Activated T-helper 17 cell treated with anti-CD3 and anti-CD28 coated beads, Interleukin-2, amount 50 U/mL, for 72 hours (primary cell): ENCODE measurements at places on chromosomes 3 and 15.
A peak's percentile ranks its signal among the peaks of the same experiment; 100 is the strongest.

DNA sequence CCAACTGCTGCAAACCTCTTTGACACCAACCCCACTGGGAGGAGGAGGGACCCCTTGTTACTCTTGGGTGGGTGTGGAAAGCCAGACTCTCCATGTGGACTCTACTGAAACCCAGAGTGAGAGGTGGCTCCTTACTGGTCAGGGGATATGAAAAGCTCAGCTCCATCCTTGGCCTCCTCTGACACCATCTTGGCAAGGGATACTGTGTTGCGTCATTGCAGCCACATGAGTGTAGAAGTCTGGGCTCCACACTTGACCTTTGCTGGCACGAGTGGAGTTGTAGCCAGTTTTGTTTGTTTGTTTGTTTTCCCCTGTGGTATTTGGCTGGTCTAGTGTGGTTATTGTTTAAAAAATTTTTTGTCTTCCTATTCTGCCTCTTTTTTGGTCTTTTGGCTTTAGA, 289.1 kb downstream of the GAP43 start:
- ATAC-seq, result no peak

- ATAC-seq, result no peak
These were observed 14.0 kb downstream of the TMEM158 start for GRCh38 chr3:45212095-45212468.

GRCh38 chr15:75666823-75667501, 19.2 kb downstream of the SNX33 start:
- no peak for ATAC-seq

GRCh38 chr3:55622116-55622515, 135.0 kb upstream of the WNT5A start:
- no peak for ATAC-seq

GRCh38 chr15:43511012-43511885, 6.2 kb upstream of the MAP1A start:
- no peak for ATAC-seq

DNA sequence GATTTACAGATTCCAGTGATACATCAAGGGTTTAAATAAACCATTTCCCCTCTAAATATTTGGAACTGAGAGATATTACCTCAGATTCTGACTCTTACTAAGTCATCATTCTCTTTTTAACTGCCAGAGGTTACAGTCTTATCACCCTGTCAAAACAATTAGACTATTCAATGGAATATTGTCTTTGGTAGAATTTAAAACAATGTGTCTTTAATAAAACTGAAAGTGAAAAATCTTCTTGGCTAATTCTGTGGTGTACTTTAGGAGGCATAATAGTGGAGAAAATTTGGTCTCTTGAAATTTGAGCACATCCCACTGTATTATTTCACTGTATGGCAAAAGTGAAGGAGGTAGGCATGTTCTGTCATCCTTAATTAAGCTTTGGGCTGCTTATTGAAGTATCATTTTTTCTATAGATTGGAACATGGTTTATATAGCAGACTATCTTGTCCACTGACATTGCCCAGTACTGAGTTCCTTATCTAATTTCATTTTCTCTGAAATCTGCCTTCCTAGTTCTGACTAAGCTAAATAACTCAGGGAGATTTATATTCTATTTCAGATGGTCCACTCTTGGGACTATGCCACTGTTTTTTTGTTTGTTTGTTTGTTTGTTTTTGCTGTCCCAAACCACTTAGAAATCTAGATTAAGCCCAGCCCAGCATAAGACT, 48.0 kb upstream of the UTS2B start:
- ATAC-seq, result no peak

DNA sequence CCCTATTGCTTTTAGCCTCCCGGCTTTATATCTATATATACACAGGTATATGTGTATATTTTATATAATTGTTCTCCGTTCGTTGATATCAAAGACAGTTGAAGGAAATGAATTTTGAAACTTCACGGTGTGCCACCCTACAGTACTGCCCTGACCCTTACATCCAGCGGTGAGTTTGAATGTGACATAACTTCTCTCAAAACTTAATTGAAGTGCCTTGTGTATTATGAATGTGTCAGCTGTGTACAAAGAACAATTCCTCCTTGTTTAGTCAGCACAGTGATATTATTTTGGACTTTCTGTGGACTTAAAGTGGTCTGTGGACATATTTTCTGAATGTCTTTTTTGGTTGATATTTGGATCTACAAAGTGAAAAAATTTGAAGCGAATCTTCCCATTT, 220 bp downstream of the TP63 start:
- no peak for ATAC-seq

GRCh38 chr3:127959873-127960272, 44.8 kb downstream of the KBTBD12 start:
- ATAC-seq, result no peak

GRCh38 chr3:131174752-131175151, 148.1 kb downstream of the NEK11 start:
- peak; percentile 93 for ATAC-seq

DNA sequence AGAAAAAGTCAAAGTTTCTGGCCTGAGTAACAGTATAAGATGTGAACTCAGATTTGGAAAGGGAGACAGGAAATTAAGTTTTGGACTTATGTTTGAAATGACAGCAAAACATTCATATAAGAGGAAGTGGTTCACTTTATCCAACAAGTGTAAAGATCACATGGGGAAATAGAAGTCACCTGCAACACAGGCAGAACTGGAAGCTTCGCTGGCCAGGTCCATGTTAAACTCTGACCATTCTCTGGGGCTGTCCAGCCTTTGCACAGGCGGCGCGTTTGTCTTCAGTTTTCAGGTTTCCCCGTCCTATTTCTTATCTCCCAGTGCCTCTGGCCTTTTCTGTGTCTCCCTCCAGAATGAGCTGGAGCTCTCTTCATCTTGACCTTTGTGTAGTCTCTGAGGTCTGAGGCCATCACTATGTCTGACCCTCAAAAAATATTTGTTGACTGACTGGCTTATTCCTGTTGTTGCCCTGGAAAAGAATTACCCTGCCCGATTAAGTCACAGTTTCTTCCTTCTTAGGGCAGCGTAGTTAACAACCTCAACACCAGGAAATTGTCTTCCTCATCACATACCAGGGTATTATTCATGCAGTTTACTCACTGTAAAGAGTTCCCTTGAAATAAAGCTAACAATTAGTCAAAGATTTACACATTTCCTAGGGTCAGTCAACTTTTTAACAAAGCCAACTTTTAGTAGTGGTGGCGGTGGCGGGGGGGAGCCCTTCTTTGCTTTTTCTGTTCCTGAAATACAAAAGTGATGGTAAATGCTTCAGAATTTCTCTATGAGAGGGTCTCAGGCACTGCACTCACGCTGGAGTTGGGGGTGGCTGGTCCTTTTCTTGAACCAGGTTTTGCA, 959 bp upstream of the RASA2 start:
- peak; percentile 36 for ATAC-seq

GRCh38 chr3:57206423-57206822, 6.6 kb upstream of the HESX1 start:
- no peak for ATAC-seq

DNA sequence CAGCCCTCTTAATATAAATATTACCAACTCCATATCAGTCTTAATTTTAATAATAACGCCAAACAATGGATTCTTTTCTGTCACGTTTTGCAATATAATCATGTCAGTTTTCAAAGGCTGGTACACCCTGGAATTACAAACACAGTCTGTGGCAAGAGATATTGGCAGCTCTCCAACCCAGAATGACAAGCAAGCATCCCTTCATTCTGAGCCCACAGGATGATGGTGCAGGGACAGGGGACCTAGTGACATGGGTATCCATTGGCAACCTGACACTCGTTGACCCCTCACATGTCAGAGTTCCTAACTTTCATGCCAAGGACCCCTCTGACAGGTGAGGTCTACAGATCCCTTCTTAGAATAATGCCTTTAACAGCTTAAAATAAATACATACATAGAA, 154.5 kb upstream of the TSC22D2 start:
- no peak for ATAC-seq

GRCh38 chr3:12508291-12508700, 24.0 kb downstream of the TSEN2 start:
- ATAC-seq, result no peak

DNA sequence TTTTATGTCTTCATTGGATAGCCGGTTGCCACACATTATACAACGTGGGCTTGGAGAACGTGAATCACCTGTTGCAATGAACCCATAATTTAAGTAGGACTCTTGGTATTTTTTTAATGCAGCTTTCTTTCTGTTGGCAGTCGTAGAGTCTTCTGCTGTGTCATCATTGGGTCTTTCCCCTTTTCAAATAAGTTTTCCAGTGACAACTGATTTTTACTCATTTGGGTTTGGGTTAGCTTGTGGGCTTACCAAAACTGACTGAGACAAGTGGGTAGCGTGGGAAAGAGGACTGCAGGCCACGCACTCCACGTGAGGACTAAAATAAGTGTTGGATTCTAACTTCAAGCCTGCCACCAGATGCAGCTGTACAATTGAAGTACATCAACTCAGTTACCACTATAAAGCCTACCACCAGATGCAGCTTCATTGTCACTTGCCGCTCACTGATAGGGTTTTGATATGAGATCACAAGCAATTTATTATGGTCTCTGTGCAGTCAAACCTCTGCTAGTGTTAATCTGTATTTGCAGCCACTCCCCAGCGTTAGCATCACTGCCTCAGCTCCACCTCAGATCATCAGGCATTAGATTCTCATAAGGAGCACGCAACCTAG, 6.4 kb upstream of the CAPN7 start:
- ATAC-seq, result peak; percentile 37

DNA sequence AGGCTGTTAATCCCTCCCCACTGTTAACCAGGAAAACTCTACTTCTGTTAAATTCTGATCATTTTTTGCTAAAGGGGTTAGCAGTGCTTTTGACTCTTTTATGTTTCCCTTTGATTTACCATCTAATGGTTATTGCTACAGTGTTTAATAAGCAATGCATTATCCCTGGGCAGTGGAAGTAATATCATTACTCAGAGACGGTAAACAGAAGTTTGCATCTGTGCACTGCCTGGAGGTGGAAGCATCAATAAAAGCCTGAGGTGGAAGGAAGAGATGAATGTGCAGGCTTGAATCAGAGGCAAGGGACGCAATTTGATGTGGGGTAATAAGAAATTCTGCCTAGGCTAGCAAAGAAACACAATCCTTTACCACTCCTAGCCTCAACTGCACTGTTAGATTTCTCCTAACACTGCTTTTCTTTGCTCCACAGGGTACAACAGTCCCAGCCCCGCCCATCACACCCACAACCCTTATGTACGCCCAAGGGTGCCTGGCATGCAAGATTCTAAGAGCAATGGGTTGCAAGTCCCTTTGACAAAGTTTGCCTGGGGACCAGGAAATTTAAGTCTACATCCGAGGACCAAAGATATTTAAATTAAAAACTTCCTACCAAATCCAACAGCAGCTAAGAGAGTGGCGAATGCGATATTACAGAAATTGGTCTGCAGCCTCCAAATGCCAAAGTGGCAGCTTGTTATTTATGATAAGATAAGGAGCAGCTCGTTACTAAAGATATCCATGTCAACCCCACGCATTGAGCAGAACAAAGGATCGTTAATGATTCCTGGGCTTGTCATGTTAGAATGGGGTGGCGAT, 261.4 kb downstream of the FHIT start:
- ATAC-seq, result no peak

- no peak for ATAC-seq
These were observed 139.7 kb downstream of the RTP4 start for GRCh38 chr3:187507905-187508304.

DNA sequence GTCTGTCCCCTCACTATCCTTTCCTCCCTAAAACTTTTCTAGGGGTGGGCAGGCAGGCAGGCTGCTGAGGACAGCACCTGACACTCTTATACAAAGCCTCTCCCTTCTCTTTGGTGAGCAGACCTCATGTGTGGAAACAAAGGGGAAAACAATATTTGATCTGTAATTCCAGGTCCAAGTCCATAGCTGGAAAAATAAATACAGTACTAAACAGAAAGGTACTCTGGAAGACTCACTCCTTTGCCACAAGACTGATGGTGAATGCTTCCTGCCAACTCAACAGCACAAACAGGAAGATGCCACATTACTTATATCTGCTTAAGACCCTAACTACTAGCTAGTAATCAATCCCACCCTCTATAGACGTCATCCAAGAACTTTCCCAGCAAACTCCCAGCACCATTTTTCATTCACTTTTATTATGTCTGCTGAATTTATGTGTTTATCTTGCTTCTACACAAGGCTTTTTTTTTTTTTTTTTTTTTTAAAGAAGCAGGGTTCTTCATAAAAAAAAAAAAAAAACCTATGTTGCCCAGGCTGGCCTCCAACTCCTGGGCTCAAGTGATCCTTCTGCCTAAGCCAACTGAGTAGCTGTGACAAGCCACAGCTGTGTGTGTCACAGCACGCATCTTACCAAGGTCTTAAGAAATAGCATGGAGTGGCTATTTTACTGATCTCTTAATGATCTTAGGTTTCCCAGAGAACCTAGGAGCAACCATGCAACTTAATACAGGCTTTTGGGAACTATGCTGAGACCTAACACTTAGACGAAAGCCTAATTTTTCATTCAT, 44.2 kb upstream of the CSPG5 start:
- ATAC-seq, result no peak

DNA sequence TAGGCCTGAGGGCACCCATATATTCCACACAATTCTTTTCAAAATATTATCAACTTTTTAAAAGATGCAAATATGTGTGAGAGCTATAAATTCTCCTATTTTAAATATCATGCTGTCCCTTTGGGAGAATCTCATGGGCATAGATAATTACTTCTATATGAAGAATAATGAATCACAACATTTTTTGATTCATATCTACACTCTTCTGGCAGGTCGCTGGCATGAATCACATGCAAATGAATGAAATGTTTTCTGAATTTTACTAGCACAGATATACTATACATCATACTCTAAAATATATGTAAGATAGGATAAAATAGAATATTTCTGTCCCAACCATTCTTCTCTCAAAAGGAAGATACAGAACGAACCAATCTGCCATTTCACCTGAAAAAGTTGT, 277.7 kb upstream of the KCNH8 start:
- peak; percentile 65 for ATAC-seq

DNA sequence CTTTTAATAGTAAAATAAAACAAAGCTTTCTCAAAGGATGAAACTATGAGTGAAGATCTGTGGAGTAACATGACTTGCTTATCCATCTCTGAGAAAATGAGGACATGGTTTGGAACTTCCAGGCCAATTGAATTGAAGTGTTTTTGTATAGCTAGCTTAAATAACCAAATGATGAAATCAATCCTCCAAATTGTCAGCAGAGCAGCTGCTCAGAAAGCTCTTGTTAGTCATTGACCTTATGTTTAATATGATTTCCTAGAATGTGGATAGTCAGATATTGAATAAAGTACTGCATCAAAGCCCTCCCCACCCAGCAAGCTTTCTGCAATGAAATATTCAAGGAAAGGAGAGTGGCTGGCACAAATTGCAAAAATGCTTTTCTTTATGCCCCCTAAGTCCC, 437.2 kb downstream of the MFSD1 start:
- ATAC-seq, result no peak

DNA sequence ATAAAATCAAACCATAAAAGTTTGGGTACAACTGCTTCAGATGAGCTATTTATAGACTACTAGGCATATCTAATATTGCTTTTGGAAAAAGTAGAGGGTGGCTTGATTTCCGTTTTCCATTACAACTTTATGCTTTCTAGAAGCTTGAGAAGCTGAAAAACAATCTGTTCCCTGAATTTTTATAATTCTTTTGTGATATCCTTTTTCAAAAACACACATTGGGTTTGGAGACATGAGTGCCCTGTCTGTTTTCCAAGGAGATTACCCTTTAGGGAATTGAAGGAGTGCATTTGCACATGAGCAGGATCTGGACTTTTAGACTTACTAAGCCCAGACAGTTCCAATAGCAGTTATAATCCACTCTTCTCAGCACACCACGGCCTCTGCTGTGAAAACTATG, 49.5 kb upstream of the FILIP1L start:
- ATAC-seq, result no peak

GRCh38 chr15:76298986-76299385, 12.3 kb downstream of the ETFA start:
- ATAC-seq, result no peak

GRCh38 chr3:108090049-108090700, 656 bp downstream of the CD47 start:
- ATAC-seq, result peak; percentile 8
